ENCODE measurements at places on chromosomes 5 and 9.

- DNase-seq = no peak
Observed at GRCh38 chr5:33608344-33609041, 167.7 kb downstream of the TARS1 start.

DNA sequence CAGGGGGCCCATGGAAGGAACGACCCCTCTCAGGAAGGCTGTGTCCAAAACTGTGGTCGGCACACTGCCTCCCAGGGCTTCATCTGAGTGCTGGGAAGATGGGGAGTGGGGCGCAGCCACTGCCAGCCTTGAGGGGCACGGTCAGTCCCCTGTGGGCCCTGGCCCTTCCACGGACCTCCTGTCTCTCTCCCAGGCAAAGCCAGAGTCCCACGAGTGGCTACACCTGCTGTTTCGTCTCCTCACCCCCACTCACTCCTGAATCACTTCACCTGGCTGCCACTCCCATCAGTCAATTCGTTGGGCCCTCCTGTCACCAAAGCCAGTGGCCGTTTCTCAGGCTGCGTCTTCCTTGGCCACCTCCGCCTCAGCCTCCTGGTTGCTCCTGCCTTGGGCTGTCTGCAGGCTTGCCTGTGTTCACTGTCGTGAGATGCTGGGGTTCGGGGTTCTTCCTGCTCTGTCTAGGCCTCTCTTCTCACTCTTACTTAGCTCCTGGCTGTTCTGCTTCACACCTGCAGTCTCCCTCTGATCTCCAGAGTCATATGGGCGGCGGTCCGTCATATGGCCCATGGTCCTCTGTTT lies 58.8 kb upstream of the RNF130 start:
- no peak for DNase-seq

DNA sequence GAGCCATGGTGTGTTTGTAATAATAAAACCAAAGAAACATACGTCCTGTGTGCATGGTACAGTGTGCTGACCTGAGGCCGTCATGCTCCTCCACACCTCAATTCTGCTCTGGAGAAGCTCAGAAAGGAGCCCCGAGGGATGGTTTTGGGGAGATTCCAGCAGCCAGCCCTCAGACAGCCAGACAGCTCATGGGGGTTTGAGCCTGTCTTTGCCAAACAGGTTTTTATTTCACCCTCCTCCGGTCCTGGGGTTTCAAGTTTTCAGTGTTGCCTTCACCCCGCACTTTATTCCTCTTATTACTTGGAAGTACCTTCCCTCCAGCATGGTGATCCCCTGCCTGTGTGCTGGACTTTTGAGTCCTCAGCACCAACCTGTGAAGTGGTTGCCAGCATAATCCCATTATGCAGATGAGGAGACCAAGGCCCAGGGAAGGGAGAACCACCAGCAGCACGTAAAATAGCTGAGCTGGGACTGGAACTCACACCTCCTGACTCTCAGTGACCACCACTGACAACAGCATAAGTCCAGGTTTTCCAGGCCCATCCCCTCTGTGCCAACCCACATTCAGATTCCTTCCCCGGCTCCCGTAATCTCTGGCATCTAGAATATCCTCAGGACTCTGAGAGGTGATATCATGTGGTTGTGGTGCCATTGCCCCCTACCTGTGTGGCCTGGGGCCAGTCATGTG lies 35.1 kb downstream of the TGFBI start:
- DNase-seq = no peak

DNA sequence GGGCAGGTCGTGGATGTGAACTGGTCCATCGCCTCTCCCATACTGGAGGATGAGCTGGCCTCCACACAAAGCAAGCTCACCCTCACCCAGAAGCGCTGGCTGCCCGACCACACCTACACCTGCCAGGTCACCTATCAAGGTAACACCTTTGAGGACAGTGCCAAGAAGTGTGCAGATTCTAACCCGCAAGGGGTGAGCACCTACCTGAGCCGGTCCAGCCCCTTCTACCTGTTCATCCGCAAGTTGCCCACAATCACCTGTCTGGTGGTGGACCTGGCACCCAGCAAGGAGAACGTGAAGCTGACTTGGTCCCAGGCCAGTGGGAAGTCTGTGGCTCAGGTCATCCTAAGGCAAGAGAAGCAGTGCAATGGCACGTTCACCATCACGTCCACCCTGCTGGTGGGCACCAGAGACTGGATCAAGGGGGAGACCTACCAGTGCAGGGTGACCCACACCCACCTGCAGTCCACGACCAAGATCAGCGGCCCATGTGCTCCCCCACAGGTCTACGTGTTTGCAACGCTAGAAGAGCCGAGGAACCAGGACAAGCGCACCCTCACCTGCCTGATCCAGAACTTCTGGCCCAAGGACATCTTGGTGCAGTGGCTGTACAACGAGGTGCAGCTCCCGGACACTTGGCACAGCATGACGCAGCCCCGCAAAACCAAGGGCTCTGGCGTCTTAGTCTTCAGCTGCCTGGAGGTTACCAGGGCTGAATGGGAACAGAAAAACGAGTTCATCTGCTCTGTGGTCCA lies 71.3 kb downstream of the INSL6 start:
- DNase-seq = no peak

- no peak for DNase-seq
Observed at GRCh38 chr5:181261320-181262049, 542 bp upstream of the TRIM52 start.

DNA sequence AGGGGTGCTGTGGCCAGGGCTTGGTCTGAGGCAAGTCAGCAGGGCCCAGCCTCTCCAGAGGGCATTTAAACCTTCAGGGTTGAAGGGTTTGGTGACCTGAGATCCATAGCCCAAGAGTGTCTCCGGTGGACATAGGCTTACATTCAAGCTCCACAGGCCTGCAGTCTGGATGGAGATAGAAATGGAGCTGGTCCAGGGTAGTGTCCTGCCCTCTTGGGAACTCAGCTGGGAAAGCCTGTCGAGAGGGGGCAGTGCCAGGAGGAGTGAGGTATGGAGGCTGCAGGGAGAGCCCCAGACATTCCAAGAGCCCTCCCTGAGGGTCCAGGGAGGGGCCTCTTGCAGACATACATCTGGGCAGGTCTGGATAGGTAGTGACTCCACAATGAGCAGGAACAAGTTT lies 177.0 kb upstream of the MVB12B start:
- DNase-seq = no peak

GRCh38 chr5:123754908-123755307 lies 242.9 kb downstream of the CSNK1G3 start:
- DNase-seq = no peak

GRCh38 chr5:158117467-158118160 lies 258.7 kb upstream of the CLINT1 start:
- no peak for DNase-seq

- no peak for DNase-seq
Observed at GRCh38 chr9:93294011-93294410, 110.1 kb downstream of the WNK2 start.

DNA sequence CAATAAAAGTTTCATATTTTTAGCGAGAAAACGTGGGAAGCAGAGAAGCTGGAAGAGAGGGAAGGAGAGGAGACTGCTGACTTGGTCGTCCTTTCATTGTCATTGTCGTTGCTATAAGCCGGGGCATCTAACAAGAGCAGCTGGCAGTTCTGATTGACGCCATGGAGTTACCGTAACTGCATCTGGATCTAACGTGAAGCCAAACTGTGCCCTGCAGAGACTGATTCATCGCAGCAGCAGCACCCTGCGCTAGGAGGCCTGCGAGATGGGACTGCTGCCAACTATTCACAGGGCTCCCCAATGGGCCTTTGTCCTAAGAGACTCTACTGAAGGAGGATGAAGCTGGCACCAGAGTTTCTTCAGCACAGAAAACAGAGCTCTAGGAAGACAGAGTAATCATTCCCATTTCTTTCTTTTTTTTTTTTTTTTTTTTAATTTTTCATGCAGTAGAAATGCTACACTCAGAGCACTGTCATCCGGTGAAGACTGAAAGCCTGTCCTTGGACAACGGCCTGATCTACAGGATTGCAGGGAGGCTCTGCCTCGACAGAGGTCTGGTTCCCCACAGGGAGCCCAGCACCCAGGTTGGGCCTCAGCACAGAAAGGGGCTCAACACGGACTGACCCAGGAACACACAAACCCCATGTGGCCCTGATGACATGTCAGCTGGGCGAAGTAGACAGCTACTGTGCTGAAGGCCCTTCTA lies 47.8 kb downstream of the RETREG1 start:
- DNase-seq = no peak

DNA sequence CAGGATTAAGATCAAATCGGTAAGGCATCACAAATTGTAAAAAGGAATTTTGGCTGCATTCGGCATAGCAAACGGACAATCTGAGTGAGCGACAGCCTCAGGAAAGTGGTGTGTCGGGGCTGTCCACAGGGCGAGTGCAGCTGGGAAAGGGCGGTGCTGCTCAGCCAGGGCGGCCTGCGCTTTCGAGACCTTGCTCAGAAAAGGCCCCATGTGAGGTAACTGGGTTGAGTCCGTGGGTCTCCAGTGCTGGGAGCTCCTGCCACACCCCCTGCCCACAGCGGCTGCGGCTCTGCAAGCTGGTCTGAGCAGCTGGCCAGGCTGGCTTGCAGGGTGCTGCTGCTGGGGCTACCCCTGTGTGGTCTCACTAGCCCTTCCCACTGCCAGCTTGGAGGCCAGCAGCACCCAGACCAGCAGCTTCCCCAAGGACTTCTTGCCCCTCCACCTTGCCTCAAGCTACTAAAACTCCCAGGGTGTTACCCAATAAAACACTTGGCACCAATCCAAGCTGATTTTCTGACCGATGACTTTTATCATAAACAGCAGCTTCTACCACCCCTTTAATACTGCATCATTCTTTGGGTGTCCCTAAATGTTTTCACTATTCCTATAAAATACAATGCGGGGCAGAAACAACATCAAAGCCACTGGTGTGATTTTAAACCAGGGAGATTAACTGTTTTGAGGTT lies 6.2 kb downstream of the SURF2 start:
- DNase-seq = no peak

- no peak for DNase-seq
Observed at GRCh38 chr5:167710444-167711073, 580.9 kb upstream of the WWC1 start.

DNA sequence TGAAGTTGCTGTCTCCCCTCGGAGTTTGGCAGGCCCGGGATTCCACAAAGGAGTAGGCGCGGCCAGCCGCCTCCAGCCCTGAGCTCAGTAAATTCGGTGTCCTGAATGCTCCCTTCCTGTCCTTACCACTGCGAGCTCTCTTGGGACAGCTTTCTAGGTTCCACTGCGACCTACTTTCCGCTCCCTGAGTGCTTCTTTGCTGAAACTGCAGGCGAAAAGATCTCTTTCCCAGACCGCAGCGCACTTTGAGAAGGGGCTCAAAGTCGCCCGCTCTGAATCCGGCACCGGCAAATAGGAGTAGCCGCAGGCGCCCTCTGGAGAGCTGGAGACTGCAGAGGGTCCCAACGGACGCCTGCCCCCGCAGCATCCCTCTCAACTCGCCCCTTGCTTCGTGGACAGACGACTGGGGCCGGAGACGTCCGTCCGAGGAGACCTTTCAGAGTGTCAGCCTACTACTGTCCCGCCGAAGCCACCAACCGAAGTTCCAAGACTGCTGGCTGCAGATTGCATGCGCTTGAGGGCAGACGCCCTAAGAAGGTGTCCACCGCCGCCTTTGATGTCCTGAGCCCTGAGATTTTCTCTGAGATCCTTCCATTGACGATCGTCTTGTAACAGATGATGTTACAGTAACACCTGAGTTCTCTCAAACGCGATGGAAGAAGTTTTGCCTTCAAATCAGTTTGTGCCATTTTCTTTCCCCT lies 96.0 kb downstream of the ANXA2R start:
- no peak for DNase-seq
